Stimulated activated CD8-positive, alpha-beta memory T cell treated with anti-CD3 and anti-CD28 coated beads, Interleukin-4, amount 100 ng/mL, for 1 hour (primary cell): ENCODE measurements at places on chromosomes 13 and 19.

GRCh38 chr19:2507109-2507508 lies 31.2 kb downstream of the GADD45B start:
- DNase-seq: no peak

DNA sequence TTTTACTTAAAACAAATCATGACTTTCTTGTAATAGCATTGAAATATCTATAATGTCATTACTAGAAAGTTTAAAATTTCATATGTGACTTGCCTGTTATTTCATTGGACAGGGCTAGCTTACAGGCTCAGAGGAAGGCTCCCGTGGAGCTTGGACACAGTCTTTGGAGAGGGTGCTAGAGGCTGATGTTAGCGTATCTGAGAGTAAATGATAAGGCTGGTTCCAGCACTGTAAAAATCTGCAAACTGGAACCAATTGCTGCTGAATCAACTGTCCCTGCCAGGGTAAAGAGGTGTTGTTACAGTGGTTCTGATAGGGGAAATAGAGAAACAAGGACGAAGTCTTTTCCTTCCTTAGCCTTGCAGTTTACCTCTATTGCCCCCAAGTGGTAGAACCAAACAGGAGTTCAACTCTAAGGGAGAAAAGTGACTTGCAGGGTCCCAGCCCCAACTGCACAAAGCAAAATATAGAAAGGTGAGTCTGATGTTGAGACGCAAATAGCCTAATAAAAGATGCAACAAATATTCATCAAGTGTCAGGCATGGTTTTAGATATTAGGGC lies 901.7 kb downstream of the DIAPH3 start:
- no peak for DNase-seq

- DNase-seq: no peak
Observed at GRCh38 chr13:93818345-93818744, 591.7 kb downstream of the GPC6 start.

GRCh38 chr19:38015216-38015615 lies 108.2 kb downstream of the SIPA1L3 start:
- no peak for DNase-seq

- no peak for DNase-seq
Observed at GRCh38 chr19:42872608-42873007, 6.9 kb downstream of the PSG1 start.

DNA sequence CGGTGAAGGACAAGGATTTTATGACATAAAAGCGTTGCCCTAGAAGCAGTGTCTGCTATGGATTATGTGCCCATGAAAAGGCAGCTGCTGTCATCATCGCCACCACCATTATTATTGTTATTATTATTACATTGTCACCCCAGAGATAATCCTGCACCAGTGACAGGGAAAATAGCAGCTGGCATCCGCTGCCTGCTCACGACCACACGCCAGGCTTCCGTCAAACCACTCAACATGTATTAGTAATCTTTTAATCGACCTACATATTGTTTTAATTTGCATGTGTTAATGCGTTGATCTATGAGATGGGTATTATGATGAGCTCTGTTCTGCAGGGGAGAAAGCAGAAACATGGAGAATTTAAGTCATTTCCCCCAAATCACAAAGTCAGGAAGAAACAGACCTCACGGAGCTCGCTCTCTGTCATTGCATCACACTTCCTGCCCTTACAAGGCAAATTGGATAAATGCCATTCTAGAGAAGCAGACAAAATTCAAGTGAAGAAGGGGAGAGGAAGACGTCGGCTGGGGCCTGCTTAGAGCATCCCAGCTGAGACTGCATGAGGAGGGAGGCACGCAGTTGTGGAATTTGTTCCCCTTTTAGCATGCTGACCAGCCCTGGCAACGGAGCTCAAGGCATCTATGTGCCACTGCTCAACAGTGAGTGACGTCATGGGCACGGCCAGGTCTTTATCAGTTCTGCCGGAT lies at the start of gene FFAR3:
FFAR3 (plus strand) TSS at position 594 of the 707 bp plus-strand sequence. CDS start 431 bp downstream, outside the sequence.
- DNase-seq: no peak

DNA sequence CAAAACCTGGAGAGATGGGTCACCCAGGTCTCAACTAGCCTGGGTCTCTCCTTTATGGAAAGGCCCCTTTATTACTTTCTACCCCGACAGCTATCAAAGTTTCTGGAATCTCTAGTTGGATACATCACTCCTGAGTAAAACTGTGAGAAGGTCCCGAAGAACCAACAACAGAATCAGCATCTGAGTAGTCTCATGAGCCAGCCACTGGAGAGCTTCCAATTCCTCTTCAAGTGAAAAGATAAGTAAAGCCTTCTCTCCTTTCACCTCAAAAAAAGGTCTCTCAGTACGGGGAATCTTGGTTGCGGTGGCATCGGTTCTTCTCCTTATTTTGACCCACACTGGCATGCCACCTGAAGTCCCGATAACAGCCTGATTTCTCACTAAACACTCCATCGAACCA lies at the start of gene ERVV-1:
ERVV-1 (plus strand) TSS at position 301 of the 400 bp plus-strand sequence. CDS start 170 bp downstream, outside the sequence.
- no peak for DNase-seq
